ENCODE measurements at places on chromosomes 2 and 18. TPM values are rescaled to one million over a fixed set of nuclear protein-coding genes. Genes with fewer than 3 reads are reported as not detected.
A peak's percentile ranks its signal among the peaks of the same experiment; 100 is the strongest.

The MSTN gene
- total RNA-seq: not detected

The TMEM237 gene
- 16.9 TPM for total RNA-seq

DNA sequence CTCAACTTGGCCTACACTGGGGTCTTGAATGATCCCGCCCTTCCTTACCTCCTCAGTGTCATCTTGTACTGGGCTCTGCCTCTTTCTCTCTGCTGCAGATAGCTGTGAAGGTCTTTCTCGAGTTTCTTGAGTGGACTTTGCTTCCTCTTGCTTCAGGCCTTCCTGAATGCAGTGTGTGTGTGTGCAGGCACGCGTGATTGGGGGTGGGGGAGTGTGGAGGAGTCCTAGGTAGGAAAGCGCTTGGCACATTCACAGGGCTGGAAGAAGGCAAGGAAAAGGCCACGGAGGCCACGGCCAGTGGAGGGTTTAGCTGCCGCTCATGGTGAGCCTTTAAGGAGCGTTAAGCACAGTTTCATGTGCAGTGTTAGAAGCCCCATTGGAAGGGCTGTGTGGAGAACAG, 5.5 kb downstream of the RALB start:
- H3K27me3 ChIP-seq: no peaks in the 10 kb centered on the region
- no peak overlapping the region for H3K27ac ChIP-seq
- peaks cover 34% of the 10 kb centered on the region for H3K4me1 ChIP-seq
- no peak overlapping the region for H3K4me3 ChIP-seq
- H3K36me3 ChIP-seq: no peaks in the 10 kb centered on the region

DNA sequence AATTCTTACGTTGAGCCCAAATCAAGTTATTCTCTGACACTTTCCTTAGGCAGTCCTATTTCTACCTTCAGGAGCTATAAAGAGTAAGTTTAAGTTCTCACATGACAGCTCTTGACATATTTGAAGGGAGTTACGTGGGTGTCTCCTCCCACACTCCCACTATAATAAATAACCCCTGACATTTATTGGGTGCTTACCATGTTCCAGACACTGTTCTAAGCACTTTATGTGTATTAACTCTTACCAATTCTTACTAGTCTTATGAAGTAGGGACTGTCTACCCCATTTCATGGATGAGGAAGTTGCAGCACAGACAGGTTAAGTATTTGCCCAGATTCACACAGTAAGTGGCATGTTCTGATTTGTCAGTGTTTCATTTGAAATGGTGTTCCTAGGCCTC, 17.9 kb downstream of the PLCL1 start:
- H3K4me3 ChIP-seq: no peak overlapping the region
- H3K4me1 ChIP-seq: no peaks in the 10 kb centered on the region
- H3K36me3 ChIP-seq: no peaks in the 10 kb centered on the region
- no peak overlapping the region for H3K27ac ChIP-seq

DNA sequence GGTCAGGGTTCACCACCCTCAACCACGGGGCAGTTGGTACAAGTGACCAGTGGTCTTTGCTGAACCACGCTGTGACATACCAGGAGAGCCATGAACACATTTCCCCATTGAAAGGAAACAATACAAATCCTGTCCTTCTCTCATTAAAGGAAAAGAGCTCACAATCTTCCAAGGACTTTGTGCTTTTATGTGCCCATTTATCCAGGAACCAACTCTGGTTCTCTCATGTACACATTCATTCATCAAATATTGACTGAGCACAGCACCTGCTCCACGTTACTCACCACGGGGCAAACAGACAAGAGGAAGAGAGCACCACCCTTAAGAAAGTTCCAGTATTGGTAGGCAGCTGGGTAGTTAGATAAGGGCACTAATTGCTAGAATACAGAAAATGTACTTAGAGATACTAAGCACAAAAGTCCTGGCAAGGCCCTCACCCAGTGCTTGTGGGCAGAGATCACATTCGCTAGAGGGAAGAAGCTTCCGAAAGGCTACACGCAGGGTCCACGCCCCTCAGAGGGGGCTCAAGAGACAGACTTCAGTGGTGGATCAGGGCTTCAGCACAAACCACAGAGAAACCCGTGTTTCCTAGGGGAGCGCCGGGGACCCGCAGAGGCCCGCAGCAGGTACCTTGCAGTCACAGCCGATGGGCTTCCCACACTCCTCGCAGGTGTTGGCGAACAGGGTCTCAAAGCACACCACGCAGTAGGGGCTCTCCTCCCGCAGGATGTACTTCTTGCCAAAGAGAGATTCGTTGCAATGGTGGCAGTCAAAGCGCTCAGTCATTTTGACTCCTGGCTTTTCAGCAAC, 12.9 kb downstream of the FHL2 start:
- H3K4me1 ChIP-seq: peaks cover 6% of the 10 kb centered on the region
- peak; percentile 54 for DNase-seq

DNA sequence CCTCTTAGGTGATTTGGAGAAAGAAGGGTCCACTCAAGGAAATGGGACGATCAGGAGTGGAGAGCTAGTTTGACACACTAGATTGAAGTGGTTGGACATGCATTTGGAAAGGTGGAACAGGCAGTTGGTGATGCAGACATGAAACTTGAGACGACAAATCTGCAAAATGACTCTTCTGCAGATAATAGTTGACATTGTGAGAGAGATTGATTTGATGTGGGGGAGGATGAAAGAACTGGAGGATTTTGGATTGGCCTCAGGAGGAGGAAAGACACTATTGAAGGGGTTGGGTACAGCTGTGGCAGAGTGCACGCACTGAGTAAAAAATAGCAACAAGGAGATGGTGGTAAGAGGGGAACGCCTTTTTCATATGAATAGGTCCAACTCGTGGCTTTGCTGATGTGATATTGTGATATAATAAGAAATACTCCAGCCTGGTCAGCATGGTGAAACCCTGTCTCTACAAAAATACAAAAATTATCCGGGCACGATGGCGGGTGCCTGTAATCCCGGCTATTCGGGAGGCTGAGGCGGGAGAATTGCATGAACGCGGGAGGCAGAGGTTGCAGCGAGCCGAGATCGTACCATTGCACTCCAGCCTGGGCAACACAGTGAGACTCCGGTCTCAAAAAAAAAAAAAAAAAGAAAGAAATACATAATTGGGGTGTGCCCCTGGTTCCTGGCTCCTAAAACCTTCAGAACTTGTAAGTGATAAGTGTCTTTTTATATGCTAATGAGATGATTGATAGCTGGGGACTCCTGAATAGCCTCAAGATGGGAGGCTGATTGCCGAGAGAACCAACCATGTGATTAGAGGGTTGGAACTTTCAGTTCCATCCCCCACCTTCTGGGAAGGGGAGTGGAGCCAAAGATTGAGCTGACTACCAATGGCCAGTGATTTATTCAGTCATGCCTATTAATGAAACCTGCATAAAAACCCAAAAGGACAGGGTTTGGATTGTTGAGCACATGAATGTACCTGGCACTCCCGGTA, 9.7 kb downstream of the TTLL4 start:
- H3K27me3 ChIP-seq: no peaks in the 10 kb centered on the region
- peaks cover 3% of the 10 kb centered on the region for H3K36me3 ChIP-seq
- H3K4me3 ChIP-seq: no peak overlapping the region
